Left ventricle myocardium superior (tissue), 1 donor: ENCODE measurements at places on chromosomes 2 and 18.
A peak's percentile ranks its signal among the peaks of the same experiment; 100 is the strongest.

DNA sequence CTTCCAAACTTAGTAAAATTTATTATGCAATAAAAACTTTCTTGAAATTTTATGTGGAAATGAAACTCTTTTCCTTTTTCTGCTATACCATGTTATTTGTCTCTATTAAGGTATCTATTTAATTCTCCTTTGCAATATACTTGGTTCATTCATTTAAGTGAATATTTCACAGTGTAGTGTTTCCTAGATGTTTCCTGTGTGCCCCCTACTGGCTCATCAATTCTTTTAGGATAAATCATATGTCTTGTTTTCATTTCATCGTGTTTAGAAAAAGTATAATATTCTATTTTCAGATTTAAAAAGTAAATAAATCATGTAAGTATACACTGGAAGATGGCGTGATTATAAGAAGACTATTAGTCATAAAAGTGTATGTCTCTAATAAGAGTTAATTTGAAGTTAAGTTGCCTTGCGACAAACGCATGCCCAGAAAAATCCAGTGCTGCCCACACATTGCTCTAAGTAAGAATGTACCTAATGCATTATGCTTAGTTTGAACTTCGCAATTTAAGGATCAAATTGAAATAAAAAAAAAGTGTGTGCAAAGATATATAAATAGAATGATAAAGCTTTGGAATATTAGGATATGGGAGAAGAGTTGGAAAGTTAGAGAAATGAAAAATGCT, 525.4 kb downstream of the KCNJ3 start:
- no peak for DNase-seq

GRCh38 chr2:182634386-182634785, 81.7 kb upstream of the DNAJC10 start:
- no peak for DNase-seq

DNA sequence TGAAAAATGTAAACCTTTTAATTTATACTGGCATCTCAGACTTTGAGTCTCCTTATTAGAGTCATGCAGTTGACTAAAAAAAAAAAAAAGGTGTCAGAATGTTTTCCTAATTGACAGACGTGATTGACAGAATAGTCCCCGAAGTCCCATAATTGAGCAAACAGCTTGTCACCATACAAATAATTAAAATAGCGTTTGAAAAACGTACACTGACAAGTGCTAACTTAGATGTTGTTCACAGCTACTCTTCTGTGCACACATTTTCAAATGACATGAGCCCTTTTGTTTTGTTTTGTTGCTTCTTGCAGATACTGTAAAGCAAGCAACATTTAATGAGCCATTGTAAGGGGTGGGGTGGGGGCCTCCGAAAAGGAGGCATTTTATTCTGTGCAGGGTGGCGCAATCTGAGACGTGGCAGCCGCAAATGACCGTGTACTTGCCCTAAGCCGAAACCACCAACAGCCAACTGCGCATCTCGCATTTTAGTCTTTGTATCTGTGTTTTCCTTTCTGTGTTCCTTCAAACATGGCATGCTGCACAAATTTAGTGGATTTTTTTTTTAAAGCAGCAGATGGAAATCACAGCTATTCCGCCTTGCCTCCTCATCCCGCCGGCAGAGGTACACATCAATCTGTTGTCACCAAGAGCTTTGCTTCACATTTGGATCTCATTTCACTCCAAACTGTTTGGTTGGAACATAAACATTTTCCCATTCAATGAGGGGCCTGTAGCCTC, 52.4 kb downstream of the LPIN1 start:
- no peak for DNase-seq

GRCh38 chr18:62289047-62289446, 36.1 kb upstream of the TNFRSF11A start:
- no peak for DNase-seq

GRCh38 chr2:71562518-71562917, 109.2 kb downstream of the DYSF start:
- DNase-seq = no peak

DNA sequence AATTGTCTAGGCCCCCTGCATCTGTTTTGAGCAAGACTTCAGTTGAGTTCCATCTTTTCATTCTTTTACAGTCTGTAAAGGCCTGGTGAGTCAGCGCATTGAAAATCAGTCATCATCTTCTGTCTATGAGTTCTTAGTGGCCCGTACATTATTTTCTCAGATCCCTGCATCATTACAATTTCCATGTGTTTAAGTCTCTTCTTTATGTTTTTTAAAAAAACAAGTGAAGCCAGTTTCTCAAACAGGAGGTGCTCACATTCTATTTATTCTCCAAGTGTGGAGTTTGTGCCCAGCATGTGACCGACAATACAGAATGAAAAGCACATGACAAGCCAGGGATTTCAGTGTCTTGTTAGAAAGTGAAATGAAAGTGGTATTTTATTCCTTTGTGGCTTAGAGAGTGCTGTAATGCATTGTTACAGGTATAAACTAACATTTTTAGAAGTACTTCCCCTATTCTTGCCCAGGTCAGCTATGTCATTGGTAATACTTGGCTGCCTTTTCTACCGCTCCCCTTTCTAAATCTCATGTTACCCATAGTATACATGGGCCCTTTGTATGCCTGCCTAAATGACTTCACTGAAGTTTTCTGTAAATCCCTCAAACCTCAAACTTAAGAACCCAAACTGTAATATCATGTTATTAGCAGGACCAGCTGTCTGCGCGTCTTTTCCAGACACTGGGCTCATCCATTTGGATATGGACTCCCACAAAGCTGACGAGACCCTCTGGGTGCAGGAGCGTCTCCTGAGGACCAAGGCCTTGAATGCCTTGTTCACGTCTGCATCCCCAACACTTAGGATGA, 67.6 kb downstream of the FEZ2 start:
- no peak for DNase-seq

GRCh38 chr2:20130160-20130560, 78.7 kb upstream of the LAPTM4A start:
- no peak for DNase-seq

- DNase-seq = no peak
Measured at GRCh38 chr2:220157312-220157711, 529.9 kb downstream of the SLC4A3 start.

DNA sequence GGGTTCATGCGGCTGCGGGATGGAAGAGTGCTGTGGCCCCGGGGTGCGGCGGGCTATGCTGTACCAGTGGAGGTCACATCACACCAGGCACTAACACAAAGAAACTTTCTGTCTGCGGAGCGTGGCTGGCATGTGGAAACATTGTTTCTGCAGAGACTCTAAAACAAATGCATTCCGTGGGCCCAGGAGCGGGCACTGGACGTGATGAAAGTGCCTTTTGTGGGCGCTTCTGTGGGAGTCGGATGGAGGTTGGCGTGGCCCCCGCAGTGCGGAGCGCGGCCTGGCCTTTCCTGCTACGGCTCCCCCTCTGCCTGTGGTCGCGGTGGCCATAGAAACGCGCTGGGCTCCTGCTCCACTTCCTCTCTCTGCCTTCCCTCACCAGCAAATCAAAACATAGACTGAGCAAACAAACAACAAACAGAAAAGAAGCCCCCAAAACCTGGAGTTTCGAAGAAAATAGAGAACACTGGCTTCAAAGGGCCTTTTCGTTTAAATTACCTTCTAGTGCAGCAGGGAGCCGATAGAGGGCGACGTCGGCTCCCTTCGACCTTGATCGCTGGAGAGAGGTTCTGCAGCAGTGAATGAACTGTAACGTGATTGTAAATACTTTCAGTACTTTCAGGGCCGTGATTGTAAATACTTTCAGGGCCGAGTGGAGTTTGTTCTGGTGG, 51.4 kb downstream of the KIF5C start:
- peak; percentile 57 for DNase-seq

- DNase-seq = no peak
Measured at GRCh38 chr2:160657196-160657595, 163.6 kb upstream of the RBMS1 start.

- no peak for DNase-seq
Measured at GRCh38 chr2:74779587-74780135, 54.3 kb upstream of the HK2 start.

DNA sequence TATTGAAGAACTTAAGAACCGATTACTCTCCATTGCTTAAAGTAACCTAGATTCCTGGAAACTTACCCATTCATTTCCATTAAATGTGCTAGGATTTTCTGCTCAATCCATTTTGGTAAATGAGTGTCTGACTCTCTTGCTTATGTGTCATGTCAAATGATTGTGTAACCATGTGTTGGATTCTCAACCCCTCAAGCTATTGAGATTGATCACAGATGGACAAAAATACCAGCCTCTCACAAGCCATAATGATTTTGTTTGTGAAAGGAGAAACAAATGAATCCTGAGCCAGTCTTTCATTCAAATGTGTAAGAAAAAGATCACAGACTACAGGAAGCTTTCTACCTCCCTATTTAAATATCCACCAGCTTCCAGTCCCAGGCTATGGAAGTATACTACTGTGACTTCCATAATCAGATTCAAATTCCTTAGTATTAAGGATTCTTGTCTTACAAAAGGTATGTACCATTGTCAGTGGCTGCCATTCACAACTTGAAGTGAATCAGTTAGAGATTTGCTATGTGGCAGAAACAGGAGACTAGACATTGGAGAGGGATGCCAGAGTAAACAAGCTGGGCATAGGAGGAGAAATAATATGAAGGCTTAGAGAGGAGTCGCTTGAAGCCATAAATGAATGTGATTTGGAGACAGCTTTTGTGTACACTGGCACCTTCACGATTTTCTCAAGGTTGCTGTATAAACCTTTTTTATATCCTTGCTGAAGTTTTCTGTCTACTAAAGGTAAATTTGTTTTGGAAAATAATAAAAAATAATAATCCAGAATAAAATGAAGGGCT, 498.5 kb upstream of the SETBP1 start:
- DNase-seq = no peak

DNA sequence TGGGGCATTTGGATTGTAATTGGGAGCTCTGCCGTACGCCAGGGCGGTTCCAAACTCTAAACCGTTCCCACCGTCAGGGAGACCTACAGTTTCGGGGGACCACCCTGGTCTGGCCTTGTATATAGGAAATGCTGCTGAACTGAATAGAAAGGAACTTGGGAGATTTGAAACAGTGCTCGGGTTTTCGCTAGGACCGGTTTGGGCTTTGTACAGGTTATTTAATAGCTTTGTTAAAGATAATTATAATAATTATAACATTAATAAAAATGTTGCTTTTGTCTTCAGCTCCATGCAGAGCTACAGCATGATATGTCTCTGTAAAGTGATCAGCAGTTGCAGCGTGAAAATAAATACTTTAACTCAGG, 2.4 kb downstream of the SP5 start:
- DNase-seq = no peak

- DNase-seq = no peak
Measured at GRCh38 chr2:67006373-67006960, 390.7 kb upstream of the ETAA1 start.

DNA sequence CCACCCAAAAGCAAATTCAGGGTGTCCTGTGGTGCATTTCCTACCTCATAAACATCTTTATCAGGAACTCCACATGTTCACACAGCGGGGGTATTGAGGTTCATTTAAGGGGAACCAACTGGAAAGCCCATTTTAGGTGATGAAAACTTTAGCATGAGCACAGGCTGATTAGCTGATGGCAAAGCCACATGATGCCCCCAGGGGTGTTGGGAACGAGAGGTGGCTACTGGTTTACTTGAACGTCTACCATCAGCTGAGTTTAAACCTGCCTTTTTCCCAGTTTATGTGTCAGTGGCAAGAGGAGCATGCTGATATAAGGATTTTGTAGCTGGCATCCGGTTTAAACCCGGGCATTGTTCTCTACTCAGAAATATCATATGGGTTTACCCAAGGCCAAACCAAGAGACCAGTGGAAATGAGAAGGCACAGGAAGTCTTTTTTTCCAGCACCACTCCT, 54.5 kb upstream of the UPP2 start:
- no peak for DNase-seq

DNA sequence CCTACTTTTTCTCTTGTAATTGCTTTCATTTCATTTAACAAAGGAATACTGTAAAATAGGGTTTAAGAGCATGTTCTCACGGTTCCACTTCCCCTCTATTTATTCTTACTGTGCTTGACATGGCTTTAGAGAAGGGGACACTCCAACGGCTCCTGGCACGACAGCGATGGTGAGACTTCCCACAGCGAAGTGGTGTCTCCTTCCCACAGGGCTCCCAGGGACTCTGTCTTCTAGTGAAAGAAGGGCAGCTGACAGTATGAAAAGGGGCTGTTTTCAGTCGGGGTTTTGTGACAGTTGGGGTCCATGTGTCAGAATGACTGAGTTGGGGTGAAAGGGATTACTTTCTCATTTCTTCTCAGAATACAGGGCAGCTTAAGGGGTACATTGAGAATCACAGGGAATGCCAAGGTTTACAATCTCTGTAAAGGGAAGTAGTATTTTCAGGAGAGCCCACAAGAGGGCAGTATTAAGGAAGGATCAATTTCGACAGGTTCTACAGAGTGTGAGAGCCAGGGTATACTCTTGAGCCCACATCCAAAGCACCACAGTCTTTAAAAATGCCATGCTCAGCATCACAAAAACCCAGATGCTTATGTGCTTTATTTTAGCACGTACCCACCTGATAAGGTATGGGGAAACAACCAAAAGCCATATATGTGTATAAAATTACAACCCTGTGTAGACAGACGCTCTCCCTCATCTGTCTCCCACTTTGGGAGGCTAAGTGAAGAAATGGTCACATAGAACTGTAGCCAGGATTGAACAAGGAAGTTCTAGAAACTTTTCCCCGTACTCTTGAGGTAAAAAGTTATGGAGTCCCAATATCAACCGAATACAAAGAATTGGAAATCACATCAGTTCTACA, 31.3 kb upstream of the RAPGEF4 start:
- DNase-seq = no peak

DNA sequence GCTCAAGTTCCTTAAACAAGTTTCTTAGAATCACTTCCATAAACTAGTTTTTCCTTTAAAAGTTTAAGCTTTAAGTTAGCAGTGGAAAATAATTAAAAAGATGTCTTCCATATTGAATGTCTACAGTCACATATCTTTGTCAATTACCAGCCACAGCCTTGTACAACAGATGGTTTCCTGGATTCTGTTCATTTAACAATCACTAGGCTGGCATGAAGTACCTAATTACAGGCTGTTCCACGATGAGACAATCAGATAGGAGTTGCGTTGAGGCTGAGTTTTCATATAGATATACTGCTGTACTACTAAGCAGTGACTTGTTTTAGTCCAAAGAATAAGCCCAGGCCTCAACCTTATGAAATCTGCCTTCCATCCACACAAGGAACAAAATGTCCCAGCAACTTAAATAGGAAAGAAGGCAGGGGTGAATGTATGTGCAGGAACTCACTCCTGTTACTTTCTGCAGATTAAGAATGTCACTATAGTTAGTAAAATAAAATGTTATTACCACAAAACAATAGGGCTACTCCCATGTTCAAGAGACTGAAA, 131.0 kb downstream of the ZAP70 start:
- DNase-seq = no peak

DNA sequence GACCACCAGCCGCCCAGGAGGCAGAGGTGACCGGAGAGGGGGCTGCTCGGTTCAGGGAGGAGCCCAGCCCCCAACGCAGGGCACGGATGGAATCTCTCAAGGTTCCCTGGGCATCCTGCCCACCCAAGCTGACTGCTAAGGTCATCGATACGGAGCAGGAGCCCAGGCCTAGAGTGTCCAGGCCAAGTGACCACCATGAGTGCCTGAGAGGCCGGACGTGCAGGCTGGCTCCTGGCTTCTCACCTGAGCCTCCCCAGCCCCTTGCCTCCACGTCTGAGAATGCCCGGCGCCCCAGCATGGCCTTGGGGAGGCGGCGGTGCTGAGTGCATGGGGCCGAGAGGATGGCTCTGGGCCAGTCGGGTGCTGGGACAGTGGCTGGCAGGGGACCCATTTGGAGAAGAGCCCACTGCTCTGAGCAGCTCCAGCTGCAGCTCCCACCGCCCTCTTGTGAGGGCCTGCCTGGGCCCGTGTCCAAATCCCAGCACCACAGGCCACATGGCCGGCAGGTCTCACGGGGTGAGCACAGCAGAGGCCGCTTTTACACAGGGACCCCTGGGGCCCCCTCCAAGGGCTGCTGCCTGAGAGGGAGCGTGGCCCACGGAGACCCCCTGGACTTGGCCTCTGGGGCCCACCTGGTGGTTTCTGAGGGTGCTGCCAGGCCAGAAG, 102.8 kb upstream of the CTDP1 start:
- peak; percentile 92 for DNase-seq
